ENCODE measurements at places on chromosomes 1 and 21.
A peak's percentile ranks its signal among the peaks of the same experiment; 100 is the strongest.

GRCh38 chr1:243346016-243346415 lies 90.2 kb downstream of the SDCCAG8 start:
- DNase-seq = no peak

DNA sequence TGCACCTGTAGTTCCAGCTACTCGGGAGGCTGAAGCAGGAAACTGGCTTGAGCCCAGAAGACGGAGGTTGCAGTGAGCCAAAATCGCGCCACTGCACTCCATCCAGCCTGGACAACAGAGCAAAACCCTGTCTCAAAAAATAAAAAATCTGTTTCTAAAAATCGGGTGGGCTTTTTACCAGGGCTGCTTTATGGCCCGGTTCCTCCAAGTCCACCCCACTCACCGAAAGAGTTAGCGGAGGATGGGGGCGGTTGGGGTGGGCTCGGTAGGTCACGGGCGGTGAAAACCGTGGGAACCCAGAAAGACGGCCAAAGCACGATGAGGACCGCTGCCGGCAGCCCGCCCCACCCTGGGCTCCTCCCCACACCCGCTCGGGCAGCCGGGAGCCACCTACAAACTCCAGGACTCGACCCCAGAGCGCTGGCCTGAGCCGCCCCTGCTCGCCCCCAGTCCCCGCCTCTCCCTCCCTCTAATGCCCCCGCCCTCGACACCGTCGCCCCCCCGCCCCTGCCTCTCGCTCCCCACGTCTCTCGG lies 846 bp upstream of the PER3 start:
- DNase-seq = peak; percentile 55

- DNase-seq = no peak
These were observed 94.4 kb upstream of the TNFSF4 start for GRCh38 chr1:173301507-173301906.

DNA sequence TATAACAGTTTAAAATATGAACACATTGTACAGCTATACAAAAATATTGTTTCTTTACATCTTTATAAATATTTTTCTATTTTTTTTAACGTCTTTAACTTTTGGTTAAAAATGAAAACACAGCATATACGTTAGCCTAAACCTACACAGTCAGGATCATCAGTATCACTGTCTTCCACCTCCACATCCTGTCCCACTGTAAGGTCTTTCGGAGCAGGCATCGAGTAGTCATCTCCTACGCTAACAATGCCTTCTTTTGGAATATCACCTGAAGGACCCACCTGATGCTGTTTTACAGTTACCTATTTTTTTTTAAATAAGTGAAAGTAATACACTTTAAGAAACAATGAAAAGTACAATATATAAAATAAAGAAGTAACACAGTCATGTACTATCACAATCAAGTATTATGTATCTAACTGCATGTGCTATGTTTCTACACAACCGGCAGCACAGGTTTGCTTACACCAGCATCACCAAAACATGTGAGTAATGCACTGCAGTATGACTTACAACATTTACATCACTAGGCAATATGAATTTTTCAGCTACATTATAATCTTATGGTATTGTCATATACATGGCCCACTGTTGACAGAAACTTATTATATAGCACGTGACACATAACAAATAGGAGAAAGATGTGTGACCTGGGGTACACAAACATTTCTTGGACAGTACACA lies 254.4 kb downstream of the AKT3 start:
- peak; percentile 61 for DNase-seq

GRCh38 chr1:12370333-12370975 lies 140.6 kb downstream of the VPS13D start:
- DNase-seq = no peak
